ENCODE measurements at places on chromosomes 11 and 22.

DNA sequence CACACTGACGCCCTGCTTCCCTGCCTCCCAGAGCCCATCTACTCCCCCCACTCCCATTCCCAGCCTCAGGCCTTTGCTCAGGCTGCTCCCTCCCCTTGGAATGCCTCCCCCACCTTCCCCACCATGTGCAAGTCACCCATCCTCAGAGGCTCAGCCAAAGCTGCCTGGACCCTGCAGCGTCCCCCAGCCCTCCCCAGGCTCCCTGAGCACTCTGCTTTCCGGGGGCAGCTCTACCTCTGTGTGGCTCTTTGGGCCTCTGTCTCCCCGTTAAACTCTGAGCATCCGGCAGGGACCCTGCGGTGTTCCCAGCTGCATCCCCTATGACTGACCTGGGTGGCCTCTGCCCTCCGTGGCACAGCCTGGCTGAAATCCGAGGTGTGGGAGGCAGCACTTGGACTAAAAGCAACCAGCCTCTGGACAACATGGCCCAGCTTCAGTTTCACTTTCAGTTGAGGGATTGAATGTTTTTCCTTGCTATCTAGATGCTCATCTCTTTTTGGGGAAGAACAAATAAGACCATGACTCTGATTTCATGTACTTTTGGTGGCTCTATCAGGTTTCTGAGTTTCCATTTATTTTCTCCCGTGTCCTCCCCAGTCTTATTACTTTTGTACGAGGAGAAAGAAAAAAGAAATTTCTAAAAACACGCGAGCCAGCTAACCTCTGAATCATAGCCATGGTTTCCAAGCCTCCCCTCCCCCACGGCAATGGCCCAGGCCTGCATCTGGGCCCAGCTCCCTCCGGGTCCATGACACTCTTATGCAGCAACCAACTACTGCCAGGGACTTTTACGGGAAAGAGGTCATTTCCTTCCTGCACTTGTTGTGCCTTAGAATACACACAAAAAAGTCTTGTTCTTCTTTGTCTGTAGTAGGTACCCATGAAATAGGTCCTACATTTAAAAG, 3.8 kb downstream of the APOL3 start:
- DNase-seq = peak; percentile 72

DNA sequence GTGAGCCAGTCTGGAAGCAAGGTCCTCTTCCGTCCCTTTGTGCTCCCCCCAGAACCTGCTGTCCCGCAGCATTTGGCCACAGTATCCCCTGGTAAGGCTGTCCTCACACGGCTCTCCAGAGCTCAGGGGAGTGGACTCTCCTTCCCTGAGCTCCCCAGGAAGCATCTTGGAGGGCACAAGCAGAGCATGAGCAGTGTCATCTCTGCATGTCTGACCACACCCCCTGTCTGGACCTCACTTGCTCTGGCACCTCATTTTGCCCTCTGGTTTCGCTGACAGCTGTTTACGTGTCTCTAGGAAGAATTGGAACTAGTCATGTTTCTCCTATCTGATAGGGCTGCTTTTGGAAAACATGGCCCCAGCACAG, 15.5 kb downstream of the DCPS start:
- no peak for DNase-seq

GRCh38 chr11:65388731-65389130, 2.3 kb downstream of the FRMD8 start:
- DNase-seq = peak; percentile 34

DNA sequence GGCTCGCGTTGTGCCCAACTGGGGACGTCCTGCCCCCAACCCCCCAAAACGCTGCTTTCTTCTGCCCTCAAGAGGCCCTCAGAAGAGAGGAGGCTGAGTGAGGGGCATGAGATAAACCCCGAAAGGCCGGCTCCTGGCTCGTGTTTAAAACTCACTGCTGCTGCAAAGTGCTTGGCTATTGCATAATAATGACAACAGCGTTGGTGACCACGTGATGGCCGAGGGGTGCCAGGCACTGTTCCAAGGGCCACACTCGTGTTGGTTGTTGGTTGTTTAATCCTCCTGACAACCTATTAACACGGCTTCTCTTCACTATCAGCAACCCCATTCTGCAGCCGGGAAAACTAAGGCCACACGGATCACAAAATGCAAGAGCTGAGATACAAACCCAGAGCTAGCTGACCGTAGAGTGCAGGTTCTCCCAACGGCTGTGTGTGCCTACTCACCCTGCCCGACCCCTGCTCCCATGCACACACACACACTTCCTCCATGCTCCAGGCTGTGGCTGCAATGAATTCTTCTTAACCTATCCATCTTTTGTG, 51.0 kb downstream of the ANO1 start:
- no peak for DNase-seq

- DNase-seq = no peak
Measured at GRCh38 chr11:80065086-80065485, 624.3 kb upstream of the TENM4 start.

- DNase-seq = no peak
Measured at GRCh38 chr22:46129390-46130041, 20.8 kb upstream of the PPARA start.

DNA sequence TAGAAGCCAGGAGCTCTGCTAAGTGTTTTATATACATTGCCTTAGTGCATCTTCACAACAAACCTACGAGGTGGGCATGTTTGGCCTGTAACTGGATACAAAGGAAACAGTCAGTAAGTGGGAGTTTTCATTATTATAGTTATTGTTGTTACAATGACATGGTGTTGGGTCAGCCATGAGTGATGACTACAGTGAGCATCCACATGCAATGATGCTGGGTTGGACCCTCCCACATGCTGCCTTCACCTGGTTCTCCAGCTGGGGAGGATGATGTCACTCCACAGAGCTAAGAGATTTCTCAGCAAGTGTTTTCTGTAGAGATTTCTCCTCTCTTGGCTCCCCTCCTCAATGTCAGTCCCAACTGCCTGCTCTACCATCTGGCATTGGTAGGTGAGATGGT, 59.3 kb downstream of the EHF start:
- no peak for DNase-seq

GRCh38 chr11:86696451-86696850, 24.0 kb upstream of the ME3 start:
- DNase-seq = no peak

DNA sequence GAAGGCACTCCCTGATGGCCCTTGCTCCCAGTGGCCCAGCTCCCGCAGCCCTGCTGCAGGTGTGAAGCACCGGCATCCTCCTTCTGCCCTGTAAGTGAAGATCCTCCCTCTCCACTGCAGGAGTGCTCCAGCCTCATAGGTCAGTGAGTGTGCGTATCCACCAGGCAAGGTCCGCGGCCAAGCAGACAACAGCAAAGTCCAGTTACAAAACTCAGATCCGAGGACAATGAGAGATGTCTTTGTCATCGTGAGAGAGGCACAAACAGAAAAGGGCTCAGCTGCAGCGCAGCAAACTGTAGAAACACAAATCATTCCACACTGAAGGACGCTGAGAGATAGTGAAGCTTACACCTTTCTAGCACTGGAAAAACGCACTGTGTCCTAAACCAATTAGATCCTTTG, 46.1 kb downstream of the MYH9 start:
- no peak for DNase-seq

- peak; percentile 20 for DNase-seq
Measured at GRCh38 chr11:73359930-73360742, 16.1 kb upstream of the RELT start.

DNA sequence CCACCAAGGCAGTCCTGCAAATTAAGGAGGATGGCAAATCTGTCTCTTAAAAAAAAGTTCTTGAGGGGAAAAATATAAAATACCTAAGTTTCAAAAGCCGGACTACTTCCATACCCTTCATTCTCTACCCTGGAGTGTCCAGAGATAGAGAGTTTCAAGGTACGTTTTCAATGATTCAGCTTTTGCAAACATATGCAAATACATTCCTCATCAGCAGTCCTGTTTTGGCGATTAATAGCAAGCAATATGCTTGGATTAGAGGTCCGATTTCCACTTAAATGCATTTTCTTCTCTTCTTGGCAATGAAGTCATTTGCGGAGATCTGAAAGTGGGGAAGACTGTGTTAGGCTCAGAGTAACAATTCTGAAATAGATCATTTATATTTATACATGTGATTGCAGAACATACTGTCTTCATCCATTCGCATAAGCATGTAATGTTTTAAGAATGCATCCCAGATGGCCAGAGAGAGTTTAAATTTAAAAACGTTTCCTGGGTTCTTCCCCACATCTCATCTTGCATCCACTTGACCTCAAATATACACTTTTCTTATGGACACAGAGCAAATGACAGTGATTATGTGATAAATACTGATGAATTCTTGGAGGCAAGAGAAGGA, 13.8 kb upstream of the TFIP11 start:
- no peak for DNase-seq

- DNase-seq = no peak
Measured at GRCh38 chr11:2579315-2580060, 120.3 kb downstream of the KCNQ1OT1 start.

- DNase-seq = no peak
Measured at GRCh38 chr11:117794135-117794534, 2.9 kb downstream of the DSCAML1 start.

GRCh38 chr22:40749829-40750228, 69.3 kb downstream of the SLC25A17 start:
- DNase-seq = no peak

GRCh38 chr11:38131535-38131934, 1533.5 kb upstream of the RAG2 start:
- DNase-seq = no peak

- no peak for DNase-seq
Measured at GRCh38 chr11:26851696-26852095, 129.8 kb upstream of the SLC5A12 start.

- DNase-seq = peak; percentile 23
Measured at GRCh38 chr11:17978553-17979287, 34.1 kb downstream of the SERGEF start.

DNA sequence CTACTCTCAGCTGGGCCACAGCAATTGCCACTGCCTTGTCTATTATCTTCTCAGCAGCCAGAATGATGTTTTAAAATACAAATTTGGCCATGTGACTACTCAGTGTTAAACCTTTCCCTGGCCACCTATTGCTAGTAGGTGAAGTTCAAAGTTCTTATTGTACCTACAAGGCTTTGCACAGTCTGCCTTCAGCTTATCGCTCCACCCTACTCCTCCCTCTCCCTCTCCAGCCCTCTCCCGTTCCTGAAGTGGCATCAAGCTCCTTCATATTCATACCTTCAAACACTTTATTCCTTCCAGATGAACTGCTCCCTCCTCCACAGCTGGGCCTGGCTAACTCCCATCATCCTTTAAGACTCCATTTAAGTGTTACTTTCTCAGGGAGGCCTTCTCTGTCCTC, 37.3 kb downstream of the OR10A6 start:
- DNase-seq = no peak

GRCh38 chr11:118238421-118238820, 13.6 kb upstream of the JAML start:
- DNase-seq = no peak

GRCh38 chr22:32203181-32204039, 1.5 kb downstream of the RFPL2 start:
- no peak for DNase-seq

DNA sequence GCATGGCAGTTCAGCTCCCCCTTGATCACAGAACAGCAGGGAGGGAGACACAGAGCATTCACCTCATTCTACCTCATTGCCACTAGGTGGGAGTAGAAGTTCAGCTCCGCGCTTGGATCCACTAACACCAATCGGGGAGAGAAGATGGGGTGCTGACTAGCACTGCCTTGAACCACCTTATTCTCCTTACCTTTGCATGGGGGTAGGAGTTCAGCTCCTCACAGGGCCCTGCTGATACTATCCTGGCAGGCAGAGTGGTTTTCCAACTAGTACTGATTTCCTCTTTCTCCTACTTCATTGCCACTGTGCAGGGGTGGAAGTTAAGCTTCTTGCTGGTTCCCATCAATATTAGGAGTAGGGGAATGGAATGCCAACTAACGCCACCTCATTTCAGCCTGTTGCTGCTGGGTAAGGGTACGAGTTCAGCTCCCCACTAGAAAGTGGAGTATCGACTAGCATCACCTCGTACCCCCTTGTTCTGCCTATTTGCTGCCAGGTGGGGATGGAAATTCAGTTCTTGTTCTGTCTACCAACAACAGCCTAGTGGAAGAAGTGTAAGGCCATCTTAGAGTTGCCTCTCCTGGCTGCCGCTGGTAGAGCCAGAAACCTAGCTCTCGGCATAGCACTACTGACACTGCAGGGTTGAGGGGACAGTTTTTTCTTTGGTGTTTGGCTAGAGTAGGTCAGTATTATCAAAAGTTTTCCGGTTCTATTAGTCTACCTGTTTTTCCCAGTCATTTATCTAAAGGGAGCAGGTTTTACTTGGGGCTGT, 550.9 kb upstream of the CCDC90B start:
- peak; percentile 46 for DNase-seq

DNA sequence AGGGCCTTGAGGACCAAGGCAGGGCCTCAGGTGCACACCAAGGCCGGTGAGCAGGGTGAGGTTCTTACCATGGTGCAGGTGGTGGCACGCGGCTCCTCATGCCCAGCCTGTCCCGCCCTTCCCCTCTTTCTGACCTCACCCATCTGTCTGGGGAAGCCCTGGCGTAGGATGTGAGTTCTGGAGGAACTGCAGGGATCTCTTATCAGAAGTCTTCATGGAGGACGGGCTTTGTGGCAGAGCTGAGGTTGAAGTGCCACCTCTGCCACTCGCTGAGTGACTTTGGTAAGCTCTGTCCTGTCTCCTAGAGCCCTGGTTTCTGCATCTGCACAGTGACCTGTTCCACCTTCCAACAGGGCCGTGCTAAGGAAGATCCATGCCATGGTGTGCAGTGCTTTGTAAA, 49.1 kb downstream of the LRRC32 start:
- no peak for DNase-seq

- peak; percentile 73 for DNase-seq
Measured at GRCh38 chr22:22753526-22754267, 109.3 kb downstream of the GGTLC2 start.

DNA sequence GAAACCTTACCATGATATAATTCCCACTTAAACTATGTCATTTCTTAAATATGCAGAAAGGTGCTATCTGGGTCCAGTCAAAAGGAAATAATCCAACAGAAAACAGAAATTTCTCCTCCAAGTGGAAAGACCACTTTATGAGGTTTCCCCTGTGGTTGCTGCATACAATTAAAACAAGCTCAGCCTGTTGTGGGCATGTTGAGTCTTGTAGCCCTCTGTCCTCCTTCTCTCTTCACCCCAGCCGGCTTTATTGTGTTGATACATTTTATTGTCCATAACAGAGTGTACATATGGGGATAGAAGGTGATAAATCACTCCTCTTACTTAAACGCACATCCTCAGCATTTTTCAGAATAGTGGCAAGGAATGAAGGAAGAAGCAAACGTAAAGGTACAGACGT, 126.0 kb upstream of the MTNR1B start:
- no peak for DNase-seq

GRCh38 chr22:36359470-36359996, 28.2 kb downstream of the MYH9 start:
- DNase-seq = no peak

DNA sequence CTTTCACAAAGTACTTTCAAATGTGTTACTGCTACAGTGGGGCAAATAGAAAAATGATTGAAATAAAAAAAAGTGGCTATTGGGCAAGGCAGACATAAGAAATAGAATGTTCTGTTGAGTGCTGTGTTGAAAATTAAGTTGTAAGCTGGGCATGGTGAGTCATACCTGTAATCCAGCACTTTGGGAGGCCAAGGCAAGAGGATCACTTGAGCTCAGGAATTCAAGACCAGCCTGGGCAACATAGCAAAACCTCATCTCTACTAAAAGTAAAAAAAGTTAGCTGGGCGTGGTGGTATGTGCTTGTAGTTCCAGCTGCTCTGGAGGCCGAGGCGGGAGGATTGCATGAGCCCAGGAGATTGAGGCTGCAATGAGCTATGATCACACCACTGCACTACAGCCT, 26.9 kb upstream of the LDHA start:
- DNase-seq = no peak

GRCh38 chr11:20061776-20062175, 98.5 kb downstream of the DBX1 start:
- DNase-seq = no peak
